Breast epithelium (tissue), 4 donors: ENCODE measurements at places on chromosomes 4 and X.

GRCh38 chr4:185534511-185534865 is 819 bp downstream of the PDLIM3 start:
- H3K4me3 ChIP-seq: peak overlapping the region; percentile 84
- no peaks in the 10 kb centered on the region for H3K27me3 ChIP-seq
- peak overlapping the region; percentile 96 for H3K27ac ChIP-seq
- no peaks in the 10 kb centered on the region for H3K4me1 ChIP-seq
- DNase-seq: no peak

DNA sequence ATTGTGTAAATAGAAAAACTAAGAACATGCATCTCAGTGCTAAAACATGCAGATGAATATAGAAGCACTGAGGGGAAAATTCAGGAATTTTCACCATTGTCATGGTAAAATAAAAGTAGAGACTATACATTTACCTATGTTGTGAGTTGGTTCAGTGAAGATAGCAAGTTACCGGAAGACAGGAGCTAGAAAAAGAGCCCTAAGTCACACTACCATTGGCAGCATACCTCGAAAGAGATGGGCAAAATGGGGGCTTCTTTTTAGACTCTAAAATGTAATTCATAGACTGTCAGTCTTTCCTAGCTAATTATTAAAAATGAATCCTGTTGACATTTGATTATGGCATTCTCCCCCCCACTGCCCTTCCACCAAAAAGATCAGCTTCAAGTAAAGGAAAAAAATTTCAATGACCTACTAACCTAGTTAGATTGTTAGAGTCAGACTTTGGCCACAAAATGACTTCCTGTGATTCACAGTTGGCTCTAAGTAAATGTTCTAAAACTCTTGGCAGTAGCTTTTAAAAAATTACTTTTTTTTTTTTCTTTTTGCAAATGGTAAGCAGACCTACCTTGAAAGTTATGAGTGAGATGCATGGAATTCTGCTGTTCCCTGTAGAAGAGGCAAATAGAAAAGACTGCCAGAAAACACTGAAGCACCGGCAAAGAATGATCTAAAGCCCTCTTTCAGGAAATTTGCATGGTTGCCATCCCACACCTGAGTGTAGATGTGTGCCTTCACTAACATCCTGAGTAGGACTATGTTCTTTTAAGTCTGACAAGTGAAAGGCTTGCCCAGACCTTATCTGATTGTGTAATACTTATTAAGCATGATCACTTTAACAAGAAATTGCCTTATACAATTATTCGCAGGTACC is 26.4 kb upstream of the ARSJ start:
- no peaks in the 10 kb centered on the region for H3K27me3 ChIP-seq
- no peak overlapping the region for H3K27ac ChIP-seq
- no peak overlapping the region for H3K4me3 ChIP-seq
- H3K36me3 ChIP-seq: no peaks in the 10 kb centered on the region
- H3K4me1 ChIP-seq: no peaks in the 10 kb centered on the region

- H3K36me3 ChIP-seq: no peaks in the 10 kb centered on the region
- no peaks in the 10 kb centered on the region for H3K4me1 ChIP-seq
- peak overlapping the region; percentile 40 for H3K27ac ChIP-seq
- no peaks in the 10 kb centered on the region for H3K27me3 ChIP-seq
- no peak for DNase-seq
- H3K4me3 ChIP-seq: no peak overlapping the region
Measured at GRCh38 chr4:122584519-122584918, 36.3 kb downstream of the IL21 start.

- H3K27ac ChIP-seq: no peak overlapping the region
- H3K27me3 ChIP-seq: no peaks in the 10 kb centered on the region
- no peaks in the 10 kb centered on the region for H3K36me3 ChIP-seq
- no peaks in the 10 kb centered on the region for H3K4me1 ChIP-seq
- DNase-seq: no peak
Measured at GRCh38 chr4:138596896-138597295, 354.7 kb upstream of the SLC7A11 start.
